ENCODE measurements at places on chromosomes 16 and 17. TPM values are rescaled to one million over a fixed set of nuclear protein-coding genes. Genes with fewer than 3 reads are reported as not detected.

DNA sequence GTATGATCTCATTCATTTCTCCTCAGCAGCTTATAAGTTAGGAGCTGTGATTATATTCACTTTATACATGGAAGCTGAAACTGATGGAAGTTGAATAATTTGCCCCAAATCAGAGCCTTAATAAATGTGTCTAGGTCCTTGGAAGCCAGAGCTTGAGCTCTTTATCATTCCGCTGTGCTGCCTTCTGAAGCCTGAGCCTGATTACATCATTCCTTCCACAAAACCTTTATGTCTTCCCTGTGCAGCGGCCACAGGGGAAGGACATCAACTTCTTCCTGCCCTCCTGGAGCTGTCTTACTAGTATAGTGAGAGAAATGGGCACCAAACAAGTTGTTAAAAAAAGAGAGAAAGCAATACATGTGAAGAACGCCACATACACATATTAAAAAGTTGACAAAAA, 6.8 kb downstream of the TNRC6C start:
- H3K4me1 ChIP-seq = peaks cover 21% of the 10 kb centered on the region
- no peak overlapping the region for H3K27ac ChIP-seq
- DNase-seq = no peak
- H3K4me3 ChIP-seq = no peak overlapping the region

DNA sequence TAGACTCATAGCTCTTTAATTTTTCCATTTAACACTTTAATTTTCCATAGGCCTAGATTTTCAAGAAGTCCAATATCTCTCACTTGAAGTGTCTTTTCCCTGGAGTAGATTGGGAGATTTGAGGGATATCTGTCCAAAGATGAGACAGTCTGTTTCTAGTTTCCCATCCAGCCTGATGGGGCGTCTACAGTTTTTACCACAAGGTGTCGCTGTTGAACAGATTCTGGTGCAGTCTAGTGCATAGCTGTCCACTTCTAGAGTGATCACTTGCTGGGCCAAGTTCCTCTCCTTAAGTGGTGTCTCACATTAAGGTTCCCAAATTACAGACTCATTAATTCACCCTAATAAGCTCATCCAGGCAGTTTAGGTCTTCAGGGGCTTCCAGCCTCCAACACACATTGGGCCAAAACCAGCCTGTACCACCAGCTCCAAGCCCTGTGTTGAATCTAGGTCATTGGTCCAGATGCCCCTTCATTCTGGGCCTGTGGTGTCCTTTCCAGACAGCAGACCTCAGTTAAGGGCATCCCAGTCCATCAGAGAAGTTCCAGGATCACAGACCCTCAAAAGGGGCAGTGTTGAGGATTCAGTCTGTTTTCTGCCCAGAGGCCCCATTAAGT, 9.4 kb downstream of the SNX20 start:
- peak; percentile 62 for DNase-seq
- H3K4me1 ChIP-seq = peaks cover 7% of the 10 kb centered on the region
- peaks cover 64% of the 10 kb centered on the region for H3K36me3 ChIP-seq
- H3K27ac ChIP-seq = no peak overlapping the region

DNA sequence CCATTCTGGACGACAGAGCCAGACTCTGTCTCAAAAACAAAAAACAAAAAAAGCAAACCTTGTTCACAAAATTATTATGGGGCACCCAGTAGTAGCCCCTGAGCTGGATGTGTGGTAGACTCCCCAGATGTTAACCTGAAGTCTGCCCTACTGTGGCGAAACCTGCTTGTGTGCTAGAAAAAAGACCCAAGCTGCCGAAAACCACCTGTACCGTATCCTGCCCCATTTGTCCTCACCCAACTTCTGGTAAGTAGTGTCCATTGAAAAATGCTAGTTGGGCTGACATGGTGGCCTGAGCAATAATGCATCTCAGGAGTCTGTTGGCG, 9.1 kb downstream of the RMI2 start:
- DNase-seq = no peak
- H3K27me3 ChIP-seq = peaks cover 21% of the 10 kb centered on the region
- peaks cover 40% of the 10 kb centered on the region for H3K4me1 ChIP-seq
- H3K4me3 ChIP-seq = peak overlapping the region; percentile 16

DNA sequence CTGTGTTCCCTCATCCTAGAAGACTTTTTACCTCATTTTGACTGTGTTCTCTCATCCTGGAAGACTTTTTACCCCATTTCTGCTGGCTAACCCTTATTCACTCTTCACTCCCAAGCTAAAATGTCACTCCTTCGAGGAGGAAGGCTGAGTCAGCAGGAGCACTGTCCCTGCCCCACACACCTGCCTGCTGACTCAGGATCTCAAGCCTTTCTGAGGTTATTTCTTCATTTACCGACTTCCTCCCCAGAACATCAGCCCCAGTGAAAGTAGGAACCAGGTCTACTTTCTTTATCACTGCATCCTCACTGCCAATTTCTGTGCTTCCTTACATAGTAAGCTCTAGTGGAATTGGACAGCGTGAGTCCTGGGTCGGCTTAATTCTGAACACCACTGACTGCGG, 220.6 kb downstream of the HS3ST4 start:
- H3K36me3 ChIP-seq = no peaks in the 10 kb centered on the region
- H3K4me1 ChIP-seq = no peaks in the 10 kb centered on the region
- no peak overlapping the region for H3K27ac ChIP-seq
- H3K4me3 ChIP-seq = no peak overlapping the region

- peaks cover 27% of the 10 kb centered on the region for H3K4me1 ChIP-seq
- peak; percentile 32 for DNase-seq
- H3K36me3 ChIP-seq = peaks cover 16% of the 10 kb centered on the region
- H3K4me3 ChIP-seq = no peak overlapping the region
- no peak overlapping the region for H3K27ac ChIP-seq
These were observed 76.0 kb downstream of the ABCC1 start for GRCh38 chr16:16025214-16025968.

GRCh38 chr17:9221922-9222180, 200.5 kb downstream of the NTN1 start:
- no peaks in the 10 kb centered on the region for H3K36me3 ChIP-seq
- H3K27ac ChIP-seq = no peak overlapping the region
- no peaks in the 10 kb centered on the region for H3K27me3 ChIP-seq
- H3K4me3 ChIP-seq = no peak overlapping the region
- no peaks in the 10 kb centered on the region for H3K4me1 ChIP-seq
- DNase-seq = no peak

GRCh38 chr16:83983491-83983890, 15.4 kb downstream of the NECAB2 start:
- no peaks in the 10 kb centered on the region for H3K27me3 ChIP-seq
- no peak overlapping the region for H3K27ac ChIP-seq
- no peaks in the 10 kb centered on the region for H3K4me1 ChIP-seq
- DNase-seq = no peak

DNA sequence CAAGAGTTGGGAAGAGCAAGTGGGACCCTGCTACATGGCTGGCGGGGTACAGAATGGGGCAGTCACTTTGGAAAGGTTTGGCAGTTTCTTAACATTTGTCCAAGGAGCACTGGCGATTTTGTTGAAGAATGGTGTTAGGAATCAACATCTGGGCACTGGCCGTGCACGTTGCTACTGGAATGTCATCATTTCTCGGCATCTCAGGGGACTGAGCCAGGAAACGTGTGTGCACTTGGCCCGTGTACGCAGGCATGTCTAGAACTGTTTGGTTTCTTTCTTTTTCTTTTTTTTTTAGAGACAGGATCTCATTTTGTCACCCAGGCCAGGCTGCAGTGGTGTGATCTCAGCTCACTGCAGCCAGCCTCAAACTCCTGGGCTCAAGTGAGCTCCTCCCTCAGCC, 17.3 kb upstream of the FOXK2 start:
- peaks cover 4% of the 10 kb centered on the region for H3K27me3 ChIP-seq
- no peak overlapping the region for H3K27ac ChIP-seq
- peaks cover 3% of the 10 kb centered on the region for H3K4me1 ChIP-seq

GRCh38 chr16:9061358-9061813, 30.1 kb upstream of the HAPSTR1 start:
- no peaks in the 10 kb centered on the region for H3K27me3 ChIP-seq
- DNase-seq = peak; percentile 25
- H3K4me3 ChIP-seq = no peak overlapping the region
- no peak overlapping the region for H3K27ac ChIP-seq

DNA sequence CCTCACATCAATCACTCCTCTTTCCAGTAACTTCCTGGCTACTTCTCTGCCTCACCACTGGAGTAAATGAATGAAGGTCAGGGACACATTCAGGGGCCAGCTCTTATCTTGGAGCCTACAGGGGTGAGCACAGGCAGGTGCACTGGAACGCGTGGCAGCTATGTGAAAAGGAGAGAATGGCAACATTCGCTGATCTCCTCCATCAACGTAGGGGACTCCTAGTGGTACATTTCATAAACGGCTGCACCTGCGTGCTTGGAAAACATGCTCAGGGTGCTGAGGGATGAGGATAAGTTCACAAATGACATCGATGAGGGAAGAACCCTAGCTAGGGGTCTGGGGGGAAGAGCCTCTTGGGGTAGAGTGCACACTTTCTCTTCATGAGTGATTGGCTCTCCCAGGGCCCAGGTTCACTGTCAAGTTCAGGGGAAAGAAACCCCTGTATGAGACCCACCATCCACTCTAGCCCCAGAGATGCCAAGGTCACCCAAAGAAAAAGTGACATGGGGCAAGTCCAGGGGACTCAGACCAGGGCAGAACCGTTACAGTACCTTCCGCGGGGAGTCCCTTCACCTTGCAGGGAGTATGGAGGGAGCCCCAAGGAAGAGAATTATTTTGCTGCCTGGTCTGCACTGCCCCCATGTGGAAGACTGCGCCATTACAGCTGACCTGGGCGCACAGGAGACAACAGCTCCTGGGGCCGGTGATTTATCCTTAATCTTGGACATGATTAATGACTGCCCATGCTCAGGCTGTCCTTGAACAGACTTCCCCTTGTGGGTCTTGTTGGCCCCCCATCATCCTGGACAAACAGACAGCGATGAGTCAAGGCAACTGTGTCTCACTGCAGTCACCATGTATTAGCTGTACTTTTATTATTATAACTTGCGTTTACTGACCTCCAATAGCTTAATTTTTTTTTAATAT, 30.1 kb downstream of the VAC14 start:
- DNase-seq = peak; percentile 44
- H3K36me3 ChIP-seq = peaks cover 70% of the 10 kb centered on the region
- no peaks in the 10 kb centered on the region for H3K4me1 ChIP-seq

GRCh38 chr17:65190467-65191097, 53.4 kb downstream of the RGS9 start:
- no peak overlapping the region for H3K4me3 ChIP-seq
- DNase-seq = no peak
- no peaks in the 10 kb centered on the region for H3K36me3 ChIP-seq
- no peak overlapping the region for H3K27ac ChIP-seq
- H3K27me3 ChIP-seq = no peaks in the 10 kb centered on the region
- H3K4me1 ChIP-seq = no peaks in the 10 kb centered on the region

DNA sequence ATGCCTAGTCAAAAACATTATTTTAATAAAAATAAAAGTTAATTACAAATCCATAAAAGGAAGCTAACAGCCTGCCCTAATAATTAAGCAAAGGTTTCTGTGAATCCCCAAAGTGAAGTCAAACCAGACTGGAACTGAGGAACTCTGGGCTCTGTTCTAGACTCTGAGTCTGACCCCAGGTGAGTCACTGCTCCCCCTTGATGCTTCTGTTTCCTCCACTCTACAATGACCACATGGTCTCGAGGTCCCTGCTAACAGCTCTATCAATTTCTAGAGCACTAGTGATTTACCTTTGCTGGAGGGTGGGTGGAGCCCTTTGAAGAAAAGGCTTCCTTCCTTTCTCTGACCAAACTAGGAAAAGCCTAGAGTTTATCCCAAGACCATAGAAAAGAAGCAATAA, 32.4 kb downstream of the XPO6 start:
- peaks cover 47% of the 10 kb centered on the region for H3K4me1 ChIP-seq
- no peaks in the 10 kb centered on the region for H3K27me3 ChIP-seq
- DNase-seq = no peak
- H3K36me3 ChIP-seq = peaks cover 17% of the 10 kb centered on the region

GRCh38 chr16:85173981-85174751, 61.9 kb upstream of the CIBAR2 start:
- no peaks in the 10 kb centered on the region for H3K36me3 ChIP-seq
- no peaks in the 10 kb centered on the region for H3K27me3 ChIP-seq
- H3K4me3 ChIP-seq = no peak overlapping the region
- H3K27ac ChIP-seq = no peak overlapping the region
- H3K4me1 ChIP-seq = no peaks in the 10 kb centered on the region

DNA sequence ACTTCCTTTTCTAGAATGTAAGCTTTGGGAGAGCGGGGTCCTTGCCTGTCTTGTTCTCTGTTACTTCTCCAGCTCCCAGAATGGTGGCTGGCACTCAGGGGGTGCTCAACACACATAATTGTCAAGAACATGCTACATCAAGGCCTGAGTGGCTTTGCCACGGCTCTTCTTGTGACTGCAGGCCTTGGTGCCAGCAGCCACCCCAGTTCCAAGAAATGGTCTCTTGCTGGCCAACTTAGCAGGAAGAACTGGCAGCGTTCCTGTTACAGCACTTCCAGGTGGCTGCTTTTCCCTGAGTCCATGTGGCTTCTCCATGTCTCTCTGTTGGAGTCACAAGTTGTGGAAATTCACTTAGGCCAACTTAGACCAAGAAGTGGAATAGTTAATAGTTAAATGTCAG, 36.1 kb downstream of the PRKCB start:
- no peaks in the 10 kb centered on the region for H3K27me3 ChIP-seq
- DNase-seq = no peak
- peaks cover 80% of the 10 kb centered on the region for H3K4me1 ChIP-seq
- H3K4me3 ChIP-seq = no peak overlapping the region
- H3K36me3 ChIP-seq = peaks cover 39% of the 10 kb centered on the region

GRCh38 chr17:47850373-47850691, 631 bp downstream of the SP6 start:
- H3K36me3 ChIP-seq = no peaks in the 10 kb centered on the region
- DNase-seq = no peak
- peaks cover 49% of the 10 kb centered on the region for H3K27me3 ChIP-seq

GRCh38 chr16:21598701-21599121, 666 bp upstream of the METTL9 start:
- H3K4me1 ChIP-seq = peaks cover 13% of the 10 kb centered on the region
- no peak for DNase-seq
- H3K4me3 ChIP-seq = peak overlapping the region; percentile 70
- no peaks in the 10 kb centered on the region for H3K27me3 ChIP-seq
- peak overlapping the region; percentile 83 for H3K27ac ChIP-seq

DNA sequence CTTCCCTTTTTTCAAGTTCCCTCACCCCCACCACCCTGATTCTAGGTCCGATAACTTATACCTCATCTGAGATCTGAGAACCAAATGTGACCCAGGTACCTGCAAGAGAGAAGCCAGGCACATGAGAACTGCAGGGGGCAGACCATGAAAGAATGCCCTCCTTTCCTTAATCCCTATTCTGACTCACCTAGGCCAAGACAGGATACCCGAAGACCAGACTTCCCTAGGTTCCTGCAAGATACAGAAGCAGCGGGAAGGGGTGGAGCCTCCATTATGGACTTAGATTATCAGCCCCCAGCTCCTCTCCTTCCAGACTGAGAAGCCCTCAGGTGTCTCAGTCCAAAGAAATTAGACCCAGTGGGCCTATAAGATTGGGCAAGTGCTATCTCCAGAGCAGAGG, 2.1 kb downstream of the KCNAB3 start:
- H3K27ac ChIP-seq = no peak overlapping the region
- DNase-seq = no peak
- no peak overlapping the region for H3K4me3 ChIP-seq

Gene KRT23
- not detected for total RNA-seq

Gene NGFR
- total RNA-seq = 1.8 TPM

Gene CCL4L2
- 1.2 TPM for total RNA-seq

Gene CRYM
- 8.2 TPM for total RNA-seq

Gene ZNF624
- 13.5 TPM for total RNA-seq

Gene SCNN1G
- not detected for total RNA-seq

Gene TPPP3
- not detected for total RNA-seq

Gene MYH1
- not detected for total RNA-seq

All from B cell (primary cell).